Mononuclear cell (primary cell): ENCODE measurements at places on chromosomes 7 and 10. TPM values are rescaled to one million over a fixed set of nuclear protein-coding genes. Genes with fewer than 3 reads are reported as not detected.

The TSPAN15 gene
- 1.6 TPM for total RNA-seq

The PON1 gene
- total RNA-seq, result not detected

The KCTD7 gene
- total RNA-seq, result 8.7 TPM

The MSANTD7 gene
- total RNA-seq, result 22.2 TPM

The PAX4 gene
- not detected for total RNA-seq

The ATOH7 gene
- not detected for total RNA-seq

The CRHR2 gene
- total RNA-seq, result not detected

The KLLN gene
- 0.84 TPM for total RNA-seq

The TEX36 gene
- not detected for total RNA-seq
